ENCODE measurements at places on chromosomes 2 and 18.

- DNase-seq, result no peak
Observed at GRCh38 chr18:7393080-7393479, 162.2 kb downstream of the LRRC30 start.

DNA sequence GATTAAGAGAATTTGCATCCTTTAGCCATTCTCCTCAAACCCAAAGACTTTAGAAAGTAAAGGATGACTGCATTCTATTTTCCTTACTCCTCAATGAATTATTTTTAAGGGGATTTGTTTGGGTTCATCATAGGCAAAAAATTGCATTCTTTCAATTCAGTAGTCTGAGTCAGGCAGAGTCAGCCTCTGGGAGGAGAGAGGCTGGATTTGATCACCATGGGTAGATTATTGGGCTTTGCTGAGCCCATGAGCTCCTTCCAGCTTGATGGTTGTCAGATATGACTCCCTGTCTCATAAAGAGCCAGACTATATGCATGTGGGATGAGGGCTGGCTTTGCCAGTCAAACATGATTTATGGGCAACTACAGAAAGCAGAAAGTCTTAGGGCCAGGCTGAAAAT is 101.2 kb downstream of the KCNS3 start:
- no peak for DNase-seq

- no peak for DNase-seq
Observed at GRCh38 chr2:86592547-86593230, 29.4 kb upstream of the CHMP3 start.

DNA sequence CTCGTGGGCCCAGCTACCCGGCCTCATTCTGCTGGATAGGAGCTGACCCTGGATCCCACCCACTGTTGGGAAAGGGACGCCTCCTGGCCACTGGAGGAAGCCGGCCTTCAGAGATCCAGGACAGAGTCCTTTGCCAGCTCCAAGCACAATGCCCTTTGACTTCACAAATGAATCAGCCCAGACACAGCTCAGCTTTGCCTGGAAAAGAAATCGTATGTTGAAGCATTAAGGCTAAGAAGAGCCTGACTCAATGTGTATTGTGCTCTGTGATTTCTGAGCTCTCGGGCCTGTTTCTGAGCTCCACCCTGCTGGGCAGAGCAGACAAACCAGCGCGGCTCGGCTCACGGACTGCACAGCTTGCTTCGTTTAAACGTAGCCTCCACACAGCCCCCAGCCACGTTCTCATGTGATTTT is 162.9 kb upstream of the APCDD1 start:
- DNase-seq, result no peak

DNA sequence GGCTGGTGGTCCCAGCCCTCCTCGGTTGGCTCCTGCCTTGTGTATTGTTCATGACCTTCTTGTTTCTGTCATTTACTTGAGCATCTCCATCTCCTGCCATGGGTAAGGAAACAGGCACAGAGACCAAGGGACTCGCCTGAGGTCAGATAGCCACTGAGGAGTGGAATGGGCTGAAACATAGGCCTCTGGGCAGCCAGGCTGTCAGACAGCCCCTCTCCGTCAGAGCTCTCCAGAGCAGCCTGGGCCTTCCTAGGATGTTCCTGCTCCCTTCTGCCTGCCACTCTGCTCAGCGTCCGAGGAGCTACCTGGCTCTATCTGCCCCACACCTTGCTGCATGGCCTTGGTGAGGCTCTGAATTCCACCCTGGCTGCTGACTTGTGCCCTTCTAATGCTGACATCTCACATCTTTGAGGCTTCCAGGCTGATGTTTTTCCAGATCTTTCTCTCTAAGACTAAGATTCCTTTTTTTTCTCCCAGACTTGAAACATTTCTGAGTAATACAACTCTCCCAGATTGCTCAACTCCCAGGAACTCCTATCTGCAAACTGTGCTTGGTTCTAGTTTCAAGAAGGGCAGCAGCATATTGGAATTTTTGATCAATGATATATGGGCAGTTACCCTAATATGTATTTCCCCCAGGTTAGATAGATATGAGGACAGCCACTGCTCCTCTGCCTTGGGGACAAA is 67.7 kb downstream of the MCFD2 start:
- DNase-seq, result no peak

DNA sequence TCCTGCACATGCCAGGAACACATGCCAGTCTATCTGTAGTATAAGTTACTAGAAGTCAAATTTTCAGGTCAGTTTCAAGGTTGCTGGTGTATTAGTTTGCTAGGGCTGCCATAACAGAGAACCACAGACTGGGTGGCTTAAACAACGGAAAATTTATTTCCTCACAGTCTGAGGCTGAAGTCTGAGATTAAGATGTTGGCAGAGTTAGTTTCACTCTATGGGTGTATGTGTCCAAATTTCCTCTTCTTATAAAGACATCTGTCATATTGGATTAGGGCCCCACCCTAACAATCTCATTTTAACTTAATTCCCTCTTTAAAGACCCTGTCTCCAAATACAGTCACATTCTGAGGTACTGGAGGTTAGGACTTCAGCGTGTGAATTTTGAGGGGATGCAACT is 26.5 kb downstream of the B3GNT7 start:
- no peak for DNase-seq

DNA sequence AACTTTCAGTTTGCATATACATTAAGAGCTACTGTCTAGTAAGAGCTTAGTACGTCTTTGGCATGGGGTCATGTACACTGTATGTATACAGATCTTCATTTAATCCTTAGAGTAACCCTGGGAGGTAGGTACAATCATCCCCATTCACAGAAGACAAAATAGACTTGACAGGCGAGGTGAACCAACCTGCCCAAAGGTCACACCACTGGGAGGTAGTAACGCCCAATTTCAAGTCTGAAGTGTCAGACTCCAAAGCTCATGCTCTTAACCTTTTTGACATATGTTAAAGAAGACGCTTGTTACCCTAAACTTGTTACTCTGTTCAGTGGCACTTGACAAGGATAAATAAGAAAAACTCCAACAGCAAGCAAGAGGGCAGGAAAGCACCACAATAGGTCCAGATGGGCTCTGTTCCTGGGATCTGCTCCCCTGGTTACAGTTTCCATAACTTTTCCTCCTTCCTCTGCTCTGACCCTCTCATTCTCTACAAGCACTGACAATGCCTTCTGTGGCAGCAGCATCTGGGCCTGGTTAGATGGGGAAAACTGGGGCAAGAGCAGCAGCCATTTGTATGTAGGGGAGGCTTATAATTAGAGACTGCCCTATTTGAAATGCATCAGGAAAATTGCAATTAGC is 64.7 kb upstream of the SERTAD2 start:
- DNase-seq, result no peak

- DNase-seq, result no peak
Observed at GRCh38 chr2:236872981-236873380, 212.7 kb upstream of the COPS8 start.

DNA sequence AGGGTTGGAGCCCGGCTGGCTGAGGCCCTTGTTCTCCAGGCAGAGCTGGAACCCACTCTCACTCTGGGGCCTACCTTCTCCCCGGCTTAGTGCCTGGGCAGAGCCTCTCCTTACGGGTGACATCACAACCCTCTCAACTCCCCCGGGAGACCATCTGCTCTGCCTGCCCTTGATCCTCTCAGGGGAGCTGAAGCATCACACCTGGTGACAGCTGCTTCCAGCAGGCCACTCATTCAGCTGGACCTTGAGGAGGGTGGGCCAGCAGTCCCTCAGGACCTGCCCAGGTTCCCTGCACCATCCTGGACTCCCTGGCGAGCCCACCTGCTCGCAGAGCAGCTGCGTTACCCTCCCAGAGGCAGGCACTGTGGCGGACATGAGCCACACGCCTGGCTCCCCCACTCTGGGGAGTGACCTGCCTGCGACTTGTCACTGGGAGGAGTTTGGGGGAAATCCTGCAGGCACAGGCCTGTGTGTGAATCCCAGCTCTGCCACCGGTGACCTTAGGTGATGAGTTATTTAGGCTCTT is 13.1 kb downstream of the HS6ST1 start:
- DNase-seq, result no peak

DNA sequence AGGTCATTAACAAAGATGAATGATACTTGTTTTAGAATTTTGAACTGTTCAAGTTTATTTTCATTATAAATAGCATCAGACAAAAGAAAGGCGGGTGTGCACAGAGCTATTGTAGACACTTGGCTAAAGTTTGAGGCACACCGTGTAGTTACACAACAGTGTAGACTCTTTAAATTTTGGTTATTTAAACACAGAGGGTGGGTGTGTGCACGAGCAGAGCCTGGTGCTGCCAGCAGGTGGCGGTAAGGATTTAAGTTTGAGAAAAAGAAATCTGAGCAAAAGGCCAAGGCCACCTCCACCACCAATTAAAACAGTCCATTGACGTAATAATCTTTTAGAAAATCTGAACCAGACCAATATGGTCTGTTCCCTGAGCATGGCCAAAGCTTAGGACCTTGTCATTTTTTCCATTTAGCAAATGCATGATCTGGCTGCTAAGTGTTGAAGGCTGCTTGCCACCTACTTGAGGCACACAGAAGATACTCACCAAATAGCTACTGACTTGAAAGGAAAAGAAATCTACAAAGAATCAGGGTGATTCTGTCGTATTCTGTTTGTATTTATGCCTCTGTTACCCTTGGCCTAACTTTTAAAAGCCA is 14.3 kb downstream of the COPS7B start:
- peak; percentile 47 for DNase-seq

- DNase-seq, result no peak
Observed at GRCh38 chr2:240160291-240161086, 20.0 kb upstream of the OTOS start.

GRCh38 chr2:42053482-42053790 is 5.6 kb downstream of the PKDCC start:
- no peak for DNase-seq
